ENCODE measurements at places on chromosomes 11 and 22.

DNA sequence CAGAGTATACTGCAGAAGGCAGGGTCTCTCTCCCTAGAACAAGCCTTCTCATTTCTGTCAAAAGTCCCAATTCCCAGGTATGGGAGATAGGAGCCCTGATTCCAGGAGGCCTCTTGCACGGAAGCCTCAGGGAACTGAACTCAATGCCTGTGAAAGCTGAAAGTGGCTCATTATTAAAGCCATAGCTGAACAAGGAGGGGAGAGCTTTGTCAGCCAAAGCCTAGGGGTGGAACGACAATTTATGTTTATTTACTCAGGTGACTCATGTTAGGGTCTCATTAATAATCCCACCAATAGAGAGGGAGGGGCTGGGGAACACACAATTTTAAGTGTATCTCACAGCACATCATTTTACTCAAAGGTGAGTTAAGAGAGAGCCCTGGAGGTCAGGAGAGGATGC, 44.9 kb downstream of the DSCAML1 start:
- DNase-seq: no peak

- no peak for DNase-seq
Observed at GRCh38 chr11:134589129-134589528, 177.1 kb upstream of the B3GAT1 start.

DNA sequence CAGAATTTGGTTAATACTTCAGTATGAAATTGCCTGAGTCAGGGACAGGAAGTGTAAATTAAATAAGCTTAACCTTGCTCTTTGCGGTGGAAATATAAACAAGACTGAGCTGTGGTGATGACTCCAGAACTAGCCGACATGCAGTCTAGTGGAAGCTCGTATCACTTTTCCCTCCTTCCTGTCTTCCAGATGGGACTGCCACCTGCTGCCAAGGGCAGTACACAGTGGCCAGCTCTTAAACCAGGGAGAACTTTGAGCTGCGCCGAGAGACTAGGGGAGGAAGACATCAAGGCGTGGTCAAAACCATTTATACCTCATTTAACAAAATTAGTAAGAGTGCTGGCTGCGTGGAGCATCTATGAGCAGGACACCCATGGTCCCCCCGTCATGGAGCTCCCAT, 31.3 kb upstream of the CTTN start:
- DNase-seq: no peak

GRCh38 chr11:86787018-86787536, 13.3 kb upstream of the PRSS23 start:
- no peak for DNase-seq

DNA sequence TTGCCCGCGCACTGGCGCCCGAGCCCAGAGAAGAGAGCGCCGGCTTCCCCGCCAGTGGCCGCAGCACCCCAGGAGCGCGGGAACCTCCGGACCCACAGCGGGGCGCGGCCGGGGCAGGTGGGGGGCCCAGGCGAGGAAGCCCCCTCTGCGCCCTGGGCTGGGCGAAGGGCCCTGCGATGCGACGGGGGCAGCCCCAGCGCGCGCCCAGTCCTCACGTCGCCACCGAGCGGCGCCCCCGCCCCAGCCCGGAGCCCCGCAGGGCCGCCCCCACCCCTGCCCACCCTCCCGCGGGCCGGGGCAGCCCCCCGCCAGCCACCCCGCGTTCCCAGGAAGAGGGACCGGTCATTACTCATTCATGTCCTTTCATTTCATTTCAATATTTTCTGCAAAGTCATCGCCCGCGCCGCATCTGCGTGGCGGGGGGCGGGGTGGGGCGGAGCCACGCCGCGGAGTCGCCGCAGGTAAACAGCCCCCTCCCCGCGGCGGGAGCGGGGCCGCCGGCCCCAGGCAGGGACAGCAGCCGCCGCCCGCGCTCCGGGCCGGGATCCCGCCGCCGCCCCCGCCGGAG, 673 bp upstream of the PANX2 start:
- DNase-seq: no peak

DNA sequence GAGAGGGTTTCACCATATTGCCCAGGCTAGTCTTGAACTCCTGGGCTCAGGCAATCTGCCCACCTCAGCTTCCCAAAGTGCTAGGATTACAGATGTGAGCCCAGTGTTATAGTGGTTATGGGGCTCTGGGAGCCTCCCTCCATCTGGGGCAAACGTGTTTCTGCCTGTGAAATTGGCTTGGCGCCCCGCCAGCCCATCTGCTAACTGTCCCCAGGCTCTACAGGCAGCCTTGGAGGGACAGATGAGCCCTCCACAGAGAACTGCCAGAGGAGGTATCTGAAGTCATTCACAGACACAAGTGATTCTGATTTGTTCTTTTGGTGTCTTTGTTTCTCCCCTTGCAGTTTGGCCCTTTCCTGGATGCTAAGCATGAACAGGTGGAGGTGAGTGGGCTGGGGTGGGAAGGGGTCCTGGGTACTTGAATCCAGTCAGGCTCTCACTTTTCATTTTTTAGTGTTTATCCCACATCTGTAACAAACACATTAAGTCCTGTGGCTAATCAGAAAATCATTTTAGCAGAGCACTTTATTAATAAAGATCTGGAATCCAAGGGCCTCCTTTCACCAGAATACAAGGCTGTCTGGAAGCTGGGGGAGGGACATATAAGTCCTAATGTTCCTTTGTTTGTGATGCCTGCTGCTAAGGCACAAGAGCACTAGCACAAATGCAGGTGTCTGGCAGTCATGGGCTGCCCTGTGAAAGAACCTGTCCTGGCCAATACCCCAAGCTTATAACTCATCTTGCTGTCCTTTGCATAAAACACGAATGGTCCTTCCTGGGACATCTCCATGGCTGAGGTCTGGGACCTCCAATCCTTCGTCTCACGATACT, 25.7 kb upstream of the CDC42EP2 start:
- peak; percentile 87 for DNase-seq

- no peak for DNase-seq
Observed at GRCh38 chr11:66970807-66971442, 4.2 kb upstream of the C11orf86 start.

GRCh38 chr11:41189701-41190436, 269.6 kb downstream of the LRRC4C start:
- no peak for DNase-seq

DNA sequence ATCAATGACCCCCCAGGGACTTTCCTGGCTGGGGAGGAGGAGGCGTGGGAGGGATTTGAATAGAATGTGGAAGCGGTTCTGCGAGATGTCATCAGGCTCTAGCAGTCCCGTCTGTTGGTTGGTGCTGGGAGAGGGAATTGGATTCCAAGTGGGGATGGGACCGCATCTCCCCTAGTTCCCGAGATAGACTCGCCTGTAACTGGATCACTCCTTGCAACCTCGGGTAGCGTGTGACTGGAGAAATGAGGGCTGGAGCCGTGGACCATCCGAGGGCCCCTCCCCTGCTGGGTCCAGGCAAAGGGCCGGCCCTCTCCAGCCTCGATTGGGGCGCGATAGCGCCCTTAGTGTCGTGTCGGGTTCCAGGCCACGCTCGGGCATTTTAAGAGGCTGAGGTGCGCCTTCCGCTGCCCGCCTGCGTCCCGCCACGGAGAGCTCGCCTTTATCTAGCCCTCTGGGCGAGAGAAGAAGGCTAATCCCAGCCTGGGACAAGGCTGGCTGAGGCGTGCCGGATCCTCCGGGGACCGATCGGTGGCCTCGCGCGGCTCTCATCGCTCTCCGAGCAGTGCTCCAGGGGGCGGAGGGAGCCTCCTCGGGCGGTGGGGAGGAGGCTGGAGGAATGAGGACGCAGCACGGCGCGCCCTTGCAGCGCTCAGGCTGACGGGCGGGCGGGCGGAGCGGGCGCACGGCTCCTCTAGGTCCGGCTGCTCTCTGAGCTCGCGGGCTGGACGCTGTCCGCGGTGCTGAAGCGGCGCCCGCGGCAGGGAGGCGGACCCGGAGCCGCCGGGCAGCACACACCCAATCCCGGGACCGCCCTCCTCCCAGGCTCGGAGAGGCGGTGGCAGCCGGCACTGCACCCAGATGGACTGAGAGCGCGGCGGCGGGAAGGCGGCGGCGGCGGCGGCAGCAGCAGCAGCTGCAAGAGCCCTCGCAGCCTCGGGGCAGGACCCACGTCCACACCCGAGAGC, 107.8 kb downstream of the OSBP2 start:
- no peak for DNase-seq

GRCh38 chr22:29108137-29108536, 35.3 kb downstream of the KREMEN1 start:
- no peak for DNase-seq

DNA sequence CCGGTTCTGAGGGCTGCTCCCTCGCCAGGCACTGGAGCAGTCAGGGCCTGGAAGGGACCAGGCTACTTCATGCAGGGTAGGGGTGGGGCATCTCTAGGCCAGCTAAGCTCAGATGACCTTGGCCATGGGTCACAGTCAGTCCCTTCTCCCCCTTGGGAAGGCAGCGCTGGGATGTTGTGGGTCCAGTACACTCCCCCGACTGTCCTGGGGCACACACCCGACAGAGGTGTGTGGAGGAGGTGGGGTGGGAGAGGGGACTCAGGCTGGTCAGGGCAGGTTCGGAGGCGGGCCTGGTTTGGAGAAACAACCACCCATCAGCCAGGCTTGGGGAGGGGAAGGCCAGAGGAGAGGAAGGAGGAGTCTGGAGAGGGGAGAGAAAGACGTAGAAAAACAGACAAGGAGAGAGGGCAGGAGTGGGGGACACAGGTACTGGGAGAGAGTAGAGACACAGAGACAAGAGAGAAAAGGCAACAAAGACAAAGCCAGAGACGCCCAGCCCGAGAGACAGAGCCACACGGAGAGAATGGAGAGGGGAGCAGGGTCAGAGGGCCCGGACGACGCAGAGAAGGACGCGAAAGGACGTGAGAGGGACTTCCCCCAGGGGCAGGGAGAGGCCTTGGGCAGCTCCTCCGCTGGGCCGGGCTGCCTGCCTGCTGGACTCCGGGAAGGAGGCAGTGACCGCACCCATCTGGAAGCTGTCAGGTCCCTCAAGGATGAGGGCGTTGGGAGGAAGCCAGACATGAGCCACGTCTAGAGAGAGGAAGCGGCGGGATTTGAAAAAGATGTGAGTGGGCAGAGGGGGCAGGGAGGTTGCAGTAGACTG, 30.6 kb upstream of the TSKU start:
- DNase-seq: no peak

- DNase-seq: no peak
Observed at GRCh38 chr22:47407461-47408025, 645.1 kb downstream of the TBC1D22A start.

GRCh38 chr11:2262301-2263070, 7.9 kb downstream of the ASCL2 start:
- no peak for DNase-seq

- DNase-seq: no peak
Observed at GRCh38 chr11:104001561-104002056, 34.8 kb upstream of the DDI1 start.

DNA sequence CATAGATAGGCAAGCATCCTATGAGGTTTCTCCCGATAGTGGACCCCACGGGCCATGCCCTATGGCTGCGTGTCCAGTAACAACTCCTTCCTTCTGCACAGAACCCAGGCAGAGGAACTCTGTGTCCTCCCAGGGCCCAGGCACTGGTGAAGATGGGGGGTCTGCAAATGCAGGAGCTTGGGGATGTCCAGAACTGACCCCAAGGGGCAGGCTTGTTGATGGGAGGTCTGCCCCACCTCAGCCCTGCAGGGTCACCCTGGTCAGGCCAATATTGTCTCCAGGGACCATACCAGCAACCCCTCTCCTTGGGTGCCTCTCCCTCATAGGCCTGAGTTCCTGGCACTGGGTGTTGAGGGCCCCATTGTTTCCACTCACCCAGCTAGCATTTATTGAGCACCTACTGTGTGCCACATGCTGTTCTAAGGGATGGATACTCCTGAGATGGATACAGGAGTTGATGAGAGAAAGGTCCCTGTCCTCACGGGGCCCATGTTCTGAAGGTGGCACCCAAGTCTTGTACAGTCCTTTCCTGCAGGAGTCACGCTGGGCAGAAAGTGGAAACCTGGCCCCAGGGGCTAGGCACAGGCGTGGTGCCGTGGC, 26.3 kb upstream of the TXNRD2 start:
- no peak for DNase-seq

- no peak for DNase-seq
Observed at GRCh38 chr11:69213964-69214363, 58.2 kb downstream of the SMIM38 start.

DNA sequence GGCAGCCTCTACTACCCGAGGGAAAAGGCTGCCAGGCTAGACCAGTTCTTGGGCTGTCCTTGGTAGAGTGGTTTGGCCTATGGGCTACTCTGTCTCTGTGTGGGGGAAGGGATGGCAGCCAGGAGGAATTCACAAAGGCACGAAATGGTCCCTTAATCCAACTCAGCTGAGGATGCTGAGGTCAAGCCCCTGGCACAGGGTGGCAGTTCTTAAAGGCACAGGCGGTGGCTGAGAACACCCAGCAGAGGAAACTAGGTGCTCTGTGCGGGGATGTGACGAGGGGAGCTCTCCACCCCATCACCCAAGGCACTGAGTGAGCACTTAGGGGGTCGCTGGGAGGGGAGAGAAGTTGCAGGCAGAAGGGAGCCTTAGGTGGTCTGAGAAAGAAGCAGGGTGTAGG, at the start of gene MFRP:
TSS of gene MFRP (minus strand) at position 101 of the 400 bp plus-strand sequence. CDS start 192 bp downstream, outside the sequence.
- no peak for DNase-seq

GRCh38 chr22:47153854-47154525, 391.5 kb downstream of the TBC1D22A start:
- no peak for DNase-seq

DNA sequence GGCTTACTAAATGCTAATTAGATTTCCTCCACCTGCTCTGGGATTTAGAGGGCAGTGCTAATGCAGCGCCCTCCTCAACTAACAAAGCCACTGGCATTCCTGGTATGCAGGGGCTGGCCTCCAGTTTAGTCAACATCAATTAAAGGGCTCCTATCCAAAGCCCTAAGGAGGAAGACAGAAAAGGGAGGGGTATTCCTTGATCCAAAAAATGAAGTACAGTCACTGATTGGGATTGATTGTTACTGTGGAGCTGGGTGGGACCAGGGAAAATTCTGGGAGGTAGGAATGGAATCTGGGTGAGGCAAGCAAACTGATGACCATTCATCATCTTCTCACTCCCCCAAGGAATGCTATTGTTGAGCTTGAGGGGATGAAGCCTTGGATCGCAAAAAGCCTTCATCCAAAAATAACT, 52.2 kb downstream of the GAB2 start:
- no peak for DNase-seq

GRCh38 chr11:86849679-86850078, 49.3 kb downstream of the PRSS23 start:
- no peak for DNase-seq

- peak; percentile 73 for DNase-seq
Observed at GRCh38 chr11:48034926-48035871, 54.8 kb downstream of the PTPRJ start.

GRCh38 chr22:33221568-33221967, 163.4 kb upstream of the SYN3 start:
- no peak for DNase-seq
